NCI-H2081 treated with DMSO at 0.1 percent for 48 hours (cell line): ENCODE measurements at places on chromosomes 2 and 18.
A peak's percentile ranks its signal among the peaks of the same experiment; 100 is the strongest.

- DNase-seq = peak; percentile 67
Measured at GRCh38 chr2:206230060-206230762, 44.3 kb upstream of the ZDBF2 start.

DNA sequence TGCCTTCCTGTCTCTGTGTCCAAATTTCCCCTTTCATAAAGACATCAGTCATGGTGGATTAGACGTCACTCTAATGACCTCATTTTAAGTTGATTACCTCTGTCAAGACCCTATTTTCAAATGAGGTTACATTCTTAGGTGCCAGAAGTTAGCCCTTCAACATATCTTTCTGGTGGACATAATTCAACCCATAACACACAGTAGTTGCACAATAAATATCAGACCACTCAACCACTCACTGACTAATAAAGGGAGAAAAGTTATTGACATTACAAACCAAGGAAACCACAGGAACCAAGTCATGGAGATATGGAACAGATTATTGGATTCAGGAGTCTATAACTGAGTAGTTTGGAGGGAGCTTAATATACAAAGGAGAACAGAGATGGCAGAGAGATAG is 377.4 kb upstream of the ACVR2A start:
- DNase-seq = no peak

GRCh38 chr2:121128741-121129659 is 156.0 kb downstream of the TFCP2L1 start:
- DNase-seq = no peak

GRCh38 chr2:180314086-180314485 is 307.0 kb upstream of the CWC22 start:
- DNase-seq = no peak

DNA sequence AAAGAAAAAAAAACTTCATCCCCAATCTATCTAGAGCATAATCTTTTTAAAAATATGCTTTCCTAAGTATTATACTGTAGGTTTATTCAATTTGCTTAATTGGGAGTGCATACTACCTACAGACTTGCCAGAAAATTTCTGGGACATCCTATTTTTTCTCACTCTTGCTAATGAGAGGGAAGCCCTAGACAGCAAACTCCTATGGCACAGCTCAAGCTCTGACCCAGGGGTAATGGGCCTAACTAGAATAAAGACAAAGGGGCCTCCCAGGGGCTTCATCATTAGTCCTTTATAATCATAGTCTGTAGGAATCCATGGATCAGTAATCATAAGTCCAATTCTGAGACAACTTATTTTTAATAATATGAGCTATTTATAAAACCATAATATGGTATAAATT is 142.6 kb upstream of the ITGA4 start:
- DNase-seq = no peak

GRCh38 chr2:129165006-129165405 is 814.5 kb upstream of the RAB6C start:
- DNase-seq = no peak

GRCh38 chr2:31365834-31366505 is 48.6 kb downstream of the XDH start:
- no peak for DNase-seq

- no peak for DNase-seq
Measured at GRCh38 chr2:181916726-181917718, 25.5 kb downstream of the ITPRID2 start.

- DNase-seq = no peak
Measured at GRCh38 chr2:118779362-118779761, 68.1 kb downstream of the EN1 start.

GRCh38 chr2:219844401-219845091 is 217.1 kb downstream of the SLC4A3 start:
- no peak for DNase-seq

GRCh38 chr2:106183101-106183696 is 10.9 kb downstream of the UXS1 start:
- no peak for DNase-seq
